ENCODE measurements at places on chromosomes 2 and 18.

GRCh38 chr2:42197792-42198191, 28.6 kb downstream of the EML4 start:
- no peak for DNase-seq

DNA sequence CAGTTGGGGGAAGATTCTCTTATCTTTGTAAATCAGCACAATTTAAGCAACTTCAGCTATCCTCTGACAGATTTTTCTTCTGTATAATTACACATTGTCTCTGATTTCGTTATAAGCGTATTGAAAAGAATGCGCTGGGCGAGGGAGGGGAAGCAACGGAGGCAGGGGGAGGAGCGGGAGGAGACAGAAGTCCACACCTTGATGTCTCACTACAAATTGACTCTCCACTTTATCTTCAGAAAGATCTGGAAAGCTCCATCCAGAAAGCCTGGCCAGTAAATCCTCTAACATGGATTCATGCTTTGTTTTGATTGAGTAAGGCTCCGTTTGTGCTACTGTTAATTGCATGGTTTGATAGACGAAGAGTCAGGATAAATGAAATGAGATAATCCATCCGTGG, 76.6 kb downstream of the SMIM21 start:
- DNase-seq: no peak

- DNase-seq: no peak
These were observed 514.9 kb downstream of the PTPRM start for GRCh38 chr18:8081872-8082553.

DNA sequence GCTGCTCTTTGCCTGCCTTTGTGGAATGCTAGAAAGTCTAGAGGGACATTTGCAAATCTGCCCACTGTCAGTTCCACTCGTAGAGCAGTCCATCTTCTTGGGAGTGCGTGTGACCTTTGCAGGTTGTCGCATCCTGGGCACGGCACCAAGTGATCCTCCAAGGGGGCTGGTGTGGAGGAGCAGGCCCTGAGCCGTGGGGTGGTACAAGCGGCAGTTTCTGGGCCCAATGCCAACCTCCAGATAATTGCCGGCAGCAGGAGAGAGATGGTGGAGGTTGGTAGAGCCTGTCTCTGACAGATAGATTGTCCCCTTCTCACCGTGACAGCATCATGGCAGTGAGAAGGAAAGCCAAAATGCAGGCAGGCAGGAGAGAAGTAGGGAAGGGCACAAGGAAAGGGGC, 150.7 kb upstream of the SLC14A2 start:
- no peak for DNase-seq

- no peak for DNase-seq
These were observed 128.8 kb upstream of the MSH6 start for GRCh38 chr2:47653902-47654789.

DNA sequence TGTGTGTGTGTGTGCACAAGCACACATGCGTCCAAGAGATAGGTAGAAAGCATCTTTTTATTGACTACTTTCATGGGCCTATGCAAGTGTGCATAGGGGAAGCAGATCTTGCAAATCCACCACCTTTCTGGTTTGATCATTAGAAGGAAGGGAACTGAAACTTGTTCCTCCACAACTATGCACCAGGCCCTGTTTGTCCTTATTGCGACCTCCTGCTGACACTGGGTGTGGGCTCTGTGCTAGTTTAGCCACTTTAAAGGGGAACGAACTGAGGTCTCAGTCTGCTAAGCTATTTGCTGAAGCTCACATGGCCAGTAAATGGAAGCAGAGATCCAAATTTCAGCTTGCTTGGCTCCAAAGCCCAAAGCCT, 32.1 kb upstream of the INSIG2 start:
- no peak for DNase-seq

GRCh38 chr2:97750017-97750416, 36.6 kb downstream of the ZAP70 start:
- DNase-seq: no peak

DNA sequence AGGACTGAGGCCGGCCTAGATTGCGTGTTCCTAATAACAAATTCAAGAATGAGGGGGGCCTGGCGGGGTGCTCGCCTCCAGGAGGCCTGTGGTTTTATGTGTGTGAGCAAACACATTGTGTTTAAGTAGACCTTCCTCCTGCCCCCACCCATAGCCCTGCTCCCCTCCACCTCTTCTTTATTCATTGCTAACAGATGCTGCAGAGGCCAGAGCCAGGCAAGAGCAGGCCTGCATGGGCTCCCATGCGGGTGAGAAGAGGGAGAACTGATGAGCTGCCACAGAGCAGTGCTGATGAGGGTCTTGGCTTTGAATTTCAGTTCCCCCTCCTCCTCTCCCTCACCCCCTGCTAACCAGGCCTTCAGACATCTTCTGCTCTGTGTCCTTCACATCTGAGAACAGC, 154.6 kb downstream of the OSR1 start:
- no peak for DNase-seq

DNA sequence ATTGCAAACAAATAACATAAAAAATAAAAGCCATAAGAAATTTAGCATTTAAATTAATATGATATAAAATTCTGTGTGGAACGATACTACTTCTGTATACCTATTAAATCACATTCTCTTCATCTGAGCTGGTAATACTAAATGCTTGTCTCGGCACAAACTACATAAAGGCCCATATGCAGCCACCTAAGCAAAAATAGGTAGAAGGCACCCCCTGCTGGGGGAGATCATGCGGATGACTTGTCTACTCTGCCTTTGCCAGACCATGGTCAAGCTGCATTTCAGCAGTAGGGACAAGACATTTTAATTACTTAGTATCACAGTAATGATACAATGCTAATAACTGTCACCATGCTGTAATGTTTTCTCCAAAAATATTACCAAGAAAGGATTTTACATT, 108.0 kb downstream of the CDH19 start:
- no peak for DNase-seq

GRCh38 chr2:196719110-196719872, 79.8 kb downstream of the CCDC150 start:
- DNase-seq: no peak

DNA sequence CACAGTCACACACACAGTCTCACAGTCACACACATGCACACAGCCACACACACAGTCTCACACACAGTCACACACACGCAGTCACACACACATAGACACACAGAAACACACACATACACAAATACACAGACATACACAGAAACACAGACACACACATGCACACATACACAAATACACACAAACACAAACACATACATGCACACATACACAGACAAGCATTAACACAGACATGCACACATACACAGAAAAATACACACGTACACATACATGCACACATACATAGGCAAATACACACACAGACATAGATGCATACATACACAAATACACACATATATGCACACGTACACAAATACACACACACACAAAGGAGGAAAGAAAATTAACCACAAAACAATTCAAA, 150.5 kb downstream of the ALK start:
- no peak for DNase-seq

DNA sequence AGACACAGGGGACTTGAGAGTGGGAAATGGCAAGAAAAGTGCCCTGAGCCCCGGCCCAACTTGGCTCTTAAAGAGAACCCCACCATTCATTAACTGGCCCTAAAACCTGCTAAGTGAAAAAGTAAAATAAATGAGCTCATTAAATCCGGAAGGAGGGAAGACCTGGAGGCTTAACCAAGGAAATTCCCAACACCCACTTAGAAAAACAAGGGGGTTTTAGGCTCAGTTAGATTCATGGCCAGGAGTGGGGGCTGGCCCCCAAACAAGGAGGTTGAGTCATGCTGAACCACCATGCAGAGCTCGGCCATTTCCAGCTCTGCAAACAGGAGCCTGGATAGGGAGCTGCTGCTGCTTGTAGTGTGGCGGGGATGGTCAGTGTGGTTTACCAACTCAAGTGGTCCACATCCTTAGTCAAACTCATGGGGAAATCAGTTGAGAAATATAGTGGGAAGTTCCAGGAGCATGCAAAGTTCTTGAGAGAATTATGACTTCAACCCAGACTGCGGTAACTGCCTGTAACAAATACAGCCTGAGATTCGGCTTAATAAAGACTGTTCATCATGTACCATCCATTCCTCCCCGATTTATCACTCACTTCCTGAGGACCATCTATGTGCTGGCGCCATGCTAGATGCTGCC, 39.7 kb upstream of the MRPL19 start:
- DNase-seq: no peak

GRCh38 chr2:162623888-162624287, 214.7 kb downstream of the KCNH7 start:
- DNase-seq: no peak

DNA sequence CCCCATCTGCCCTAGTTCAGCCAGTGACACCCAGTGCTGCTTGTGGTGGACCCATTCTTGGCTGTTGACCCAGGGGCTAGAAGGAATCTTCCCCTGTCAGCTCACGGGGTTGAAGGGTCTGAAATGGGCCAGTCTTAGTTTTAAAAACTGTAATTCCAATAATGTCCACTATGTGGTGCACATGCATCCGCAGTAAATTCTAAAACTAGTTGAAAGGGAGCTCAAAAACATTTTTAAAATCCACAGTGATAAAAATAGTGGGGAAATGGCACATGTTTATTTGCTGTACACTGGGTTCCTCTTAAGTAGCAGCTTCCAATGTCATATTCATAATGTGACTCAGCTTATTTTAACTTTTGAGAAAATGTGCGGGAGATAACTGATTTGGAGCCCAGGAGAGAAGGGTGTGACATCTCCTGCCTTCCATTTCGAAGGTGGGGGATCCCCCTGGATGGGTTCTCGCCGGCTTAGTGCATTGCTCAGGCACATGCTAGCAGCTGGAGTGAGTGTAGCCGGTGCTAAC, 32.8 kb downstream of the GRHL1 start:
- no peak for DNase-seq

- no peak for DNase-seq
These were observed 407.0 kb downstream of the CPS1 start for GRCh38 chr2:210963386-210963785.

DNA sequence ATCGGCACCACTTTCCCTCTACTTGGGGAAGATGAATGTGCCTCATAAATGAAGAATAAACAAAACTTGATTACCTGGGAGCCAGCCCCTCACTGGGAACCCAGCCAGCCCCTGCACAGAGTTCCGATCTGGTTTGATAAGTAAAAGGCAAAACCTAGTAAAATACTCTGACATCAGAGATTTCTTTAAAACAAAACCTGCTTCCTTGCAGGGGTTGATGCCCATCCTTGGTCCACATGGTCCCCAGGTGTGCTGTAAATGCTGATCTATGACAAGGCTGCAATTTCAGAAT, 218.8 kb upstream of the APCDD1 start:
- DNase-seq: no peak

DNA sequence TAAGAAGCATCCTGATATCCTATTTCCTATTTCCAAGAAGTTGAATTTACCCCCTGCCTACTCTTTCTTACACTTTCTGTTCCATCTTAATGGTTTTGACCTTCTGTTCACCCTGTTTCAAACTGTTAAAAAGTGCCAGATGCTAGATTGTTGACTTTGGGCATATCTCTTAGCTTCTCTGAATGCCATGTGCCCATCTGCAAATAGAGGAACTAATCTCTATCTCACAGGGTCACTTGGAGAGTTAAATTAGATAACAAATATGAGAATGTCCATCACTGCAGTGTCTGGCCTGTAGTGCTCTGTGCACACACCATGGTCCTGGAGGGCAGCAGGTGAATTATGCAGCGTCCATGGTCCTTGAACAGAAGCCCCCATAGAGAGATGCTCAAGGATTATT, 83.8 kb downstream of the LRATD1 start:
- DNase-seq: no peak

DNA sequence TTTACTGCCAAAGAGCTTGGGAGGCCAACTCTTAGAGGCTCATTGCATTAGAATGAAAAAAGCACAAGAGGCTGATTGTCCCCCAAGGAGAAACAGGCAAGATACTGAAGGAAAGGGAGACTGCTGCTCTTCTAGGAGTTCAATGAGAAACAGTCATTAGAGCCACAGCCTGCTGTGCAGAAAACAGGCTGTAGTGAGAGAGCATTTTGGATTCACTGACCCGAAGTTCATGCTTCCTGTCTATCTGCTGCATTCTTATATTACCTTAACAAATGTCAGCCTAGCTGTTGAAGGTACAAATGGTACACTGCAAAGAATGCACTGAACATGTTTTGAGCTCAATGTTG, 423.3 kb downstream of the SETBP1 start:
- DNase-seq: no peak

DNA sequence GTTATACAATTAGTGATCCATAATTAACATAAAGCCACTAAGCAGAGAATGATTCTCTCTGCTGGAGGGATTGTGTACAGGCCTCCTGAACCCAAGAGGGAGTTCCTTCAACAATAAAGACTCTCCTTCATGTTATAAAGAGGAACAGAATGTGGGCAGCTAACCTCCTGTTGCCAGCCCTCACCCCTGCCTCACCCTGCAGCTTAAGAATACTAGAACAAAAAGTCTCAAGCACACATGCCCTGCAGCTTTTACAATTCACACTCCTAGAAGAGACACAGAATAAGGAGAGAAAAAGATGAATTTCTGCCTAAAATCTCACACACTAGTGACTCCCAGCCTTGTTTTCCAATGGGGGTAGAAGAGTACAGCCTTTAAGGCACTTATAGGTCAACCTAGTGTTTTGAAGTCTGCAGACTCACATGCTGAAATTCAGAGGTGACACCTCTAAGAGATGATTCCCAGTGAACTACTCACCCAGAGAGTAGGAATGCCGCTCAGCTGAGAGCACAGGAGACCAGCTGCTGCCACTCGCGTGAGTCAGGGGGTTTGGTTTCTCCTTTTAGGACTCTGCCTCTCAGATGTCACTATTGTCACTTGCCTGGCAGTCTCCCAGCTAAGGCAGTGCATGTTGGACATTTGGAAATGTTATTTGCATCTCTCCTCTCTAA, 32.5 kb upstream of the IL1RL1 start:
- no peak for DNase-seq

- no peak for DNase-seq
These were observed 86.1 kb downstream of the GBX2 start for GRCh38 chr2:236082061-236082460.

DNA sequence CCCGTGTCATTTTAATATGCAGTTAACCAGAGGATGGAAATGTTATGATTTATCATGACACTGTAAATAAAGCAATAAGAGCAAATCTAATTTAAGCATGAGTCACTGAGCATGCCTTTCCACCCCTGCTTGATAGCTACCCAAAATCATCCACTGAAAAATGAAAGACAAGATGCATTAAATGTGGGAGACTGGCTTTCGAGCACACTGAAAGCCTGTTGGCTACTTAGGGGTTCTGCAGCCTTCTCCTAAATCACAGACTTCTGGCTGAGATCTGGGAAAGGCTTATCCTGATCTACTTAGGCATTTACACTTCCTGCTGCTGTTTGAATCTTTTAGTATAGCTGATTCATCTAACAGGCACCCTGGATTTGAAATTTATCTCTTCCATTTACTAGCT, 778.3 kb upstream of the CDH7 start:
- no peak for DNase-seq

GRCh38 chr2:235543128-235543750, 49.4 kb downstream of the AGAP1 start:
- peak; percentile 5 for DNase-seq
